NCI-H1436 treated with DMSO at 0.1 percent for 48 hours (cell line): ENCODE measurements at places on chromosomes 3 and 15.

GRCh38 chr15:72559781-72560180 lies 85.7 kb downstream of the ARIH1 start:
- no peak for DNase-seq

GRCh38 chr3:105759442-105760078 lies 109.3 kb downstream of the CBLB start:
- no peak for DNase-seq

DNA sequence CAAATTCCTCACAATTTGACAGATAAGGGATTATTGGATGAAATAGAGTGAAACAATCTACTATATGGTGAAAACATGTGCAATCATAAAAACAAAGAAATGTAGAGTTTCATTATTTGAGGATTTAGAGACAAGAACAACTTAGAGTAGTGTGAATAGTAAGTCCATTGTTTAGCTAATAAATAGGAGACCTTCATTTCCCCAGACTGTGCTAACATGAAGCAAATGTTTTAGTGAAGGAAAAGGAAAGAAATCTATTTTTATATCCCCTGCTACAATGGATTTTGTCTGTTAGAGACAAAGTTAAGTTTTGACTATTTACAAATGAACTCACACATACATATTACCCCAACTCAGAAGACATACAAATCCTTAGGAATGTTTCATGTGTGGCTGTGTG lies 77.8 kb downstream of the EFL1 start:
- no peak for DNase-seq

GRCh38 chr15:31606931-31607497 lies 280.4 kb downstream of the KLF13 start:
- DNase-seq, result no peak

DNA sequence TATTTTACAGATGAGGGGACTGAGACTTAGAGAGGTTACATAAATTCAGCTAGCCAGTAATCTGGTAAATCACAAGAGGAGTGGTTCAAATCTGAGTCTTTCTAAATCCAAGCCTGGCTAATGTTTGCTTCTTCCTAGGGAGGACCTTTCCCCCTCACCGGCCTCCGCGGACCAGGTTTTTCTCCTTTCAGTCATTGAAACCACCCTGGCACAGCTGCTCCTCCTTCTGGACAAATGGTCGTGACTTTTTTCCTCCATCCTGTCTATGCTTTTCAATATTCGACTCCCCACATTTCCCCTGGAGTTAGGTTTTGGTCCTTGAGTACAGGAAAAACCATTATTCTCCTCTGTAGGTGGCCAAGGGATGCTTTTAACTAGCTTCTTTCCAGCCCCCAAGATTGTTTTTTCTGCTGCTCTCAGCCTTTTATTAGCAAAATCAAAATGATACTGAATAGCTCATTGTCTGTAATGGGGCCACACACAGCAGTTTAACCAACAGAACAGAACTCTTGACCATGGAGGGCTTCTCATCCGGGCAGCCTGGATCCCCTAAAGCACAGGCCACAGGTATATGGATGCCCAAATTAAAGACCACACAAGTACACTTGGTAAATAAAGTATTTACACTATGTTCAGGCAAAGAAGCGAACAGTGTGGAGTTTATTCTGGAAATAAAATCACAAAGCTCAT lies 85.9 kb upstream of the KLHL25 start:
- DNase-seq, result no peak

- no peak for DNase-seq
Measured at GRCh38 chr15:68057034-68057433, 2.9 kb downstream of the PIAS1 start.

DNA sequence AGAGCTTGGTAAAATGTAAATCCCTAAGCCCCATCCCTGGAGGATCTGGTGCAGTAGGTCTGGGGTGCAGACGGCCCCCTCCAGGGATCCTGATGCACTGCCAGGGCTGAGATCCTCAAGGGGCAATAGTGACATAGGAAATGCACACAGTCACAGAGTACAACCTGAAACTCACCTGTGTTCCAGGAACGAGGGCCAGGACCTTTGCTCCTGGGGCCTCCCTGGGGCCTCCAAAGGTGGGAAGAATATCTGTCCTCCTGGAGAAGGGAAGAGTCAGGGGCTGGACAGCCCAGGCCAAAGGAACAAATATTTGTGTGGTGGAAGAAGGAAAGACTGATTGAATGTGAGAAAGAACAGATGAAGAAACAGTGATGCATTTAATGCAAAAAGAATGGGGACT lies 9.5 kb downstream of the SSUH2 start:
- no peak for DNase-seq

- no peak for DNase-seq
Measured at GRCh38 chr3:195467641-195468390, 25.0 kb upstream of the ACAP2 start.

GRCh38 chr3:45084820-45085816 lies 59.0 kb downstream of the CLEC3B start:
- DNase-seq, result no peak

DNA sequence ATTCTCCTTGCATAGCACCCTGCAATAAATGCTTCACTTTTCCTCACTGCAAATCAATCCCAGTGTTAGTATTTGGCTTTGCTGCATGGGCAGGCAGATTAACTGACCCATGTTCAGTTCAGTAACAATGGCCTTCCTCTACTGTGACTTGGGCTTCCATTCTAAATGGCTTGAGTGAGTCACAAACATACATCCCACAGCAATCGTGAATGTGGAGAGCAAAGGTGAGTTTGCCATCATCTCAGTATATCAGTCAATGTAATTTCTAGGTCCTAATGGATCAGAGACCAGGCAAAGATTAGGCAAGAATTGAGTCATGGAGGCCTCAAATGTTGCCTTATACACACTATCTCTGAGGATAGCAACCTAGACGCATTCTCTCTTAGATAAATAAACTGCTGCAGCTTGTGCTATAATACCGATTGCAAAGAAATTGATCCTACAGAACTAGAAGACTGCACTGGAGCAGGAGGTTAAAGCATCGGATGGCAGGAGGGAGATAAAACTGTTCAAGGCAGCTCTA lies 8.3 kb upstream of the ATP8B4 start:
- no peak for DNase-seq

GRCh38 chr15:69624816-69625215 lies 172.2 kb downstream of the RPLP1 start:
- no peak for DNase-seq

DNA sequence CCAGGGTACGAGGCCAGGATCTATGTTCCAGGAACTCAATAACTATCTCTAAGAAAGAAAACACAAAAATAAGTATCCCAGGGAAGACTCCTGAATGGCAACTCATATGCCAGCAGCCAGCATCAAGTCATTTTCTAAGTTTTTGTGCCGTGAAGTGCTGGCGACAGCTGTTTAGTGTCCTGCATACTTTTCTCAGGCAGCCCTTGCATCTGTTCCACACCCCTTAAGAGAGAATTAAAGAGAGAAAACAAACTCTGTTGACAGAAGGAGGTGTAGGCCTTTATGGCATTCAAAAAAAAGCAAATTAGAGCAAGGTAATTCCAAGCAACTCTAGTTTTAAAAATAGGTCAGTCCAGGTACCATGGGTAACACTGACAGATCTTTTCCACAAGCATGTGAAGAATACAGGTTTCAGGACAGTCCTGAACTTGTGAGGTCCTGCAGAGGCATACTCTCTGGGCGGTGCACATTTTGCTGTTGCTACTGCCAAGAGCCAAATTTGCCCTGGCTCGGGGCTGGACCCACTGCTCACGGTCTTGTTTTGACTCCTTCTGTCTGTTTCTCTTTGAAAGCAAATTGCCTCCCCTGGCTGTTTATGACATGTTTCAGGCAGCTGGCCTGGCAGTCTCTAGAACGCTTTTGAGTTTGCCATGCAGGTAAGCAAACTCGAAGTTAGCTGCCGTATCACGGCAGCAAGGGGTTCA lies 252.1 kb upstream of the ADAMTS9 start:
- DNase-seq, result no peak

GRCh38 chr3:52005571-52005986 lies 9.9 kb upstream of the RPL29 start:
- DNase-seq, result no peak

DNA sequence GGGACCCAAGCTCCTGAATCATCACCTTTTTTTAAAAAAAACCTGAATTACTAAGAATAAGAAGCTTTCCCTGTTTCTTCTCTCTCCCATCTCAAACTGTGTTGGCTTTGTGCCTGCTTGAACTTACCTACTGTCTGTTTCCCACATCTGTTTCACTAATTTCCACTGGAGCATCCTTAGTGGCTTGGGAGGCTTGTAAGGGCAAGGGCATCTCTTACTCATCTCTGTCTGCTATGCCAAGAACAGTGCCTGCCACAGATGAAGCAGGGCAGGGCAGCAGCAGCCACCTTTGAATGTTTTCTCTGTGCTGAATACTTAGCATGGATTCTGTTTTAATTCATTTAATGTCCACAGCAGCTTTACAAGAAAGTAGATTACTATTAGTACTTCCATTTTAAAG lies 42.3 kb downstream of the SNRK start:
- DNase-seq, result no peak

DNA sequence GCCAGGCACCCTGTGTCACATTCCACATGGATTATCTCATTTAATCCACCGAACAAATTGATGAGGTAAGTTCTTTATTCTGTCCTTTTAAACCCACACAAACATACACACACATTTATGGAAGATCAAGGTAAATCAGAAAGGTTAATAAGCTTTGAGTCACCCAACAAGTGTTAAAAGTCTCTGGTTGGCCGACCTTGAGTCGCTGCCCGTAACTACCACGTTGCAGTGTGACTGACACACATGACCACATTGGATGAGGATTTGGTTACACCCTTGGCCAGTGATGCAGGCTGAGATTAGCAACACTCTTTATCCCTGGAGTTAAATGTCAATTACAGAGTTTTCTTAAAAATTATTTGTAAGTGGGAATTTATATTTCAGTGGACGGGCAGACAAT lies 19.2 kb downstream of the FOXP1 start:
- no peak for DNase-seq

- DNase-seq, result no peak
Measured at GRCh38 chr15:90873998-90874605, 5.7 kb downstream of the FURIN start.

GRCh38 chr3:141243271-141243707 lies 11.7 kb downstream of the PXYLP1 start:
- no peak for DNase-seq

- no peak for DNase-seq
Measured at GRCh38 chr3:83890763-83891135, 1068.0 kb upstream of the CADM2 start.

DNA sequence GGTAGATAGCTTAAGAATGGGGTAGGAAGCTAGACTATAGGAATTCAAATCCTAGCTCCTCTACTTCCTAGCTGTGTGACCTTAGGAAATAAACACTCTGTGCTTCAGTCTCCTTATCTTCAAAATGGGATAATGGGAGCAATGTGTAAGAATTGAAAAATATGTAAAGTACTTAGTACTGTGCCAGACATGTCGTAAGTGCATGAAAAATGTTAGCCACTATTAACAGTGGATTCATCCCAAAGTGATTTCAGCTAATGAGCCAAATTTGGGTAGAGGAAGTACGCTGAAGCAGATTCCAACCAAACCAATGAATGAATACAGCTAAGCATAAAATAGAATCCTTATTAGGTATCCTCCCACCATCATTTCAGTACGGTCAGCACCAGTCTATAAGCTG lies 192.1 kb downstream of the RORA start:
- no peak for DNase-seq

DNA sequence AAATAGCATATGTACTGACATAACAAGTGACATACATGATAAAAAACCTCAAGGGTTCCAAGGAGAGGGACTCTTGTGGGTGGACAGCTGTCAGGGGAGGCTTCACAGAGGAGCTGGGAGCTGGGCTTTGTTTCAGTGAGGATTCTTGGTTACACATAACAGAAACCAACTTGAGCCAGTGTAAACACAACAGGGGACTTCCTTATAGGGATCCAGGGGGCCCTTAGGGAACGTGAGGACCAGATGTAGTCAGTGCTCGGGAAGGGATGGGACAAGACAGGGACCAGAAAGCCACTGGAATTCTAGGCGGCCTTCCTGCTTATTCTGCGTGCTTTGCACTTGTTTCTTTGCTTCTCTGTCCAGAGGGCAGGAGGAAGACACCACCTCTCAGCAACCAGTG lies 34.9 kb downstream of the SNAPC5 start:
- no peak for DNase-seq

- no peak for DNase-seq
Measured at GRCh38 chr3:53677413-53677812, 168.8 kb downstream of the CHDH start.

- DNase-seq, result no peak
Measured at GRCh38 chr3:10335190-10335738, 14.4 kb upstream of the SEC13 start.

DNA sequence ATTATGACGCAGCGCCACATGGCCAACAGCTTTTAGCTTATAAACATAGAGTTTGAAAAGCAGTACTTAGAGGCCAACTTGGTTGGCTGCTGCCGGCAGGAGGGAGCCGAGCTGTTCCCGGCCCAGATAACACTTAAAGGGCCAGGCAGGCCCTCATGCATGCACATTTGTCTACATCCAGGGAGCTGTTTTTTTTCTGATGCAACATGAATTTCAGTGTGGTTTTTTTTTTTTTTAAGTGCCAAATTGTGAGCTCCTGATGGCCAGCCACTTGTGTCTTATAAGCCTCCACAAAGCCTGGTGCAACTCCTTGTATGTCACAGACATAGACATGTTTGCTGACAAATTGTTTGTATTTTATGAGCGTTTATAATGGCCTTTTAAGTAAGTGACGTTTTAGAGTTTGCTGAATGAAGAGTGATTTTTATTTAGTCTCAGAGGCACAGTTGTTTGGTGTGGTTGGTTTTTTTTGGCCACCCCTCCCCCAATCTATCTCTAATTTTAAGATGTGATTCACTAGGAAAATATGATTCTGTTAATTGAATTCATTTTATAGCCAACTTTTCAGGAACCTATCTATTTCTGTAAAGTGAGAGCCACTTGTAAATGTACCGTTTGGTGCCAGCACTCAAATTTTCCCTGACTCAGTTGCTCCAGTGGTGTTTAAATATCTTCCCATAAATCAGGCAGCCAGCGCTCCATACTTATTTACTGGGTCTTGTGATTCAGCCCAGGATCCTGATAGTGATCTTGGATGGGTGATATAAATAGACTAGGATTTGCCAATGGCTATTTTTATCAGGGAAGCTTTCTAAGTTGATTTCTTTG lies 134.3 kb downstream of the VGLL4 start:
- DNase-seq, result no peak

DNA sequence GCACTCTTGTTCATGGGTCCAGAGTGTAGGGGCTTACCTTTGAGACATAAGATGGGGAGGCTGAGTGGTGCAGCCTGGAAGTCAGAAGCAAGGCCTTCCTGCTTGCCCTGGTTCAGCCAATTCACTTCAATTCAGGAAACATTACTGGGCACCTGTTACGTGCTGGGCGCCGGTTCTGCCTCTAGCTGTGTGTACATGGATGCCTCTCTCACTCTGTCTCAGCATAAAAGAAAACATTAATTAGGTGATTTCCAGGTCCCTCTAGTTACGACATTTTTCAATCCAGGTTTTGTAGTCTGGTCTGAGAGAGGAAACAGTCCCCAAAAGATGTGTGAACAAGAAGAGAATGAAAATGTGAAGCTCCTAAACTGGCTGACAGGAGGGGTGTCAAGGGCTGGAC lies 1.2 kb downstream of the RTP1 start:
- DNase-seq, result no peak

- DNase-seq, result no peak
Measured at GRCh38 chr3:175670557-175670956, 811.4 kb downstream of the NAALADL2 start.

- DNase-seq, result no peak
Measured at GRCh38 chr3:43522727-43523362, 99.0 kb downstream of the ANO10 start.

GRCh38 chr3:55439657-55440056 lies 47.4 kb downstream of the WNT5A start:
- no peak for DNase-seq

GRCh38 chr15:45773149-45773548 lies 138.3 kb downstream of the SQOR start:
- DNase-seq, result no peak
